ENCODE measurements at places on chromosomes 3 and 15. TPM values are rescaled to one million over a fixed set of nuclear protein-coding genes. Genes with fewer than 3 reads are reported as not detected.

DNA sequence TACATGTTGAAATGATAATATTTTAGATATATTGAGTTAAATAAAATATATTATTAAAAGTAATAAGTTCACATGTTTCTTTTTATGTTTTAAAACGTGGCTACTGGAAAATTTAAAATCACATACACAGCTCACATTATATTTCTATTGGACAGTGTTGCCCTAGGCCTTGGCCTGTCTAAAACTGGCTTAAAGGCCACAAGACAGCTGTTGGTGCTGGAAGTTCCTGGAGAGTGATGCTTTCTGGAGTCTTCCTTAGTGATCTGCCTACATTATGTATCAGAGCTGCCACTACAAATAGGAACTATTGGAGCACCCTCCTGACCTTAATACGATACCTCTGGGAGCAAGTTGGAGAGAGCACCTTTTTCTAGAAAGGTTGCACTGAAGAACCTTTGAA, 254.1 kb upstream of the C2CD4B start:
- no peak overlapping the region for H3K4me3 ChIP-seq
- H3K4me1 ChIP-seq: peaks cover 6% of the 10 kb centered on the region
- no peaks in the 10 kb centered on the region for H3K36me3 ChIP-seq
- no peaks in the 10 kb centered on the region for H3K27me3 ChIP-seq

MB21D2 gene
- polyA plus RNA-seq: 10.1 TPM

DNA sequence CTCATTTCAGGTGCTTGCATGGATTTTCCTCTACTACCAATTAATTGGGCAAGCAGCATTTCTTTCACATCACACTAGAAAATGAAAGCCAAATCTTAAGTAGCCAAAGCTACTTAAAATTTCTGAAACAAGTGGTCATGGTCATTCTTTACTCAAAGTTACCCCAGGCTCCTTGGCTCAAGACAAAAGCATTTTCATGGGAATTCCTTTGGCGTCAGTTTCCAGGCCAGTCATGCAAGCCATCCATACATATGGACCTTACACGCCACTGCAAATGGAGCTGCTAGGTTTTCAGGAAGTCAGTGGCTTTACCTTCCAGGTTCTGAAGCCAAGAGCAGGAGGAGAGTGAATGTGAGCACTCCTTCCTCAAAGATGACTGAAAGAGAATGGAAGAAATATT, 83.7 kb upstream of the IL12A start:
- DNase-seq: no peak
- H3K27ac ChIP-seq: no peak overlapping the region
- no peaks in the 10 kb centered on the region for H3K36me3 ChIP-seq
- H3K4me3 ChIP-seq: no peak overlapping the region
- no peaks in the 10 kb centered on the region for H3K4me1 ChIP-seq
- H3K27me3 ChIP-seq: no peaks in the 10 kb centered on the region

PROK2 gene
- polyA plus RNA-seq: 0.24 TPM

DNA sequence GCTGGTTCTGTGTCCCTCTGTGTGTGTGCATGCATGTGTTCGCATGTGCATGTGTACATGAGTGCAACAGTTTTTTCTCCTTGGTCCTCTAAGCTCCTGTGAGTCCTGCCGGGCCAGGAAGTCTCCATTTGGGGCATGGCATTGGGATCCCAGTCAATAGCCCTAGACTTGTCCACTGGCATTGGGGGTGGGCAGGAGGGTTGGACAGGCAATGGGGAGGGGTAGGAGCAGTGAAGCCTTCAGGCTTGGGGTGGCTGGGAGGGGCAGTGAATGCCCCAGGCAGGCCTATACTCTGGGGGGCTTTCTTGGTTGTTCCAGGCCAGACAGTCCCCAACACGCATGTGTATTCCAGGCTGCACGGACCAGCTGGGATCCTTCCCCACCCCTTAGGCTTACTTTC, 15.6 kb upstream of the C15orf39 start:
- no peak overlapping the region for H3K4me3 ChIP-seq
- H3K36me3 ChIP-seq: no peaks in the 10 kb centered on the region
- DNase-seq: no peak
- peaks cover 4% of the 10 kb centered on the region for H3K4me1 ChIP-seq
- no peak overlapping the region for H3K27ac ChIP-seq
- no peaks in the 10 kb centered on the region for H3K27me3 ChIP-seq

DNA sequence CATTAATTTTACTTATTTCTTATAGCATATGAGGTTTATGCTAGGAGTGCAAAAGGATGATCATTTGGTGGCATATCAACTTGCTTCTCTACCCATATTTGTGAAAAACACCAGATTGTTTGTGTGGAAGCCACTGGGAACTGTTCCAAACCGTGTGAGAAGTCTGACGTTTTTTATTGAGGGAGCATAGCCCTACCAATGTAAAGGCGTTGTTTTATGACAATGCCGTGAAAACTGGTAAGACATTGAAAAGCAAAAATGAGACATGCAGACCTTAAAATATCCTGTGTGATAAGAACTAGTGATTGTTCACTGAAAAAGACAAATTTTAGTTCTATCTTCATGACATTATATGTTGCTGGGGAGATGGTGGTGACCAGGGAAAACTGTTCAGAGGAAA, 87.8 kb downstream of the CHL1 start:
- H3K36me3 ChIP-seq: no peaks in the 10 kb centered on the region
- H3K27me3 ChIP-seq: no peaks in the 10 kb centered on the region
- H3K27ac ChIP-seq: no peak overlapping the region
- H3K4me3 ChIP-seq: no peak overlapping the region

GRCh38 chr15:70182858-70183695, 85.4 kb upstream of the TLE3 start:
- H3K4me3 ChIP-seq: no peak overlapping the region
- H3K27me3 ChIP-seq: no peaks in the 10 kb centered on the region
- DNase-seq: no peak
- H3K27ac ChIP-seq: no peak overlapping the region

ZNF148 gene
- 2.0 TPM for polyA plus RNA-seq

GRCh38 chr3:134817297-134817696, 22.2 kb downstream of the EPHB1 start:
- no peak overlapping the region for H3K27ac ChIP-seq
- DNase-seq: no peak
- no peaks in the 10 kb centered on the region for H3K27me3 ChIP-seq
- no peaks in the 10 kb centered on the region for H3K36me3 ChIP-seq
- no peak overlapping the region for H3K4me3 ChIP-seq
- no peaks in the 10 kb centered on the region for H3K4me1 ChIP-seq

GRK7 gene
- not detected for polyA plus RNA-seq

- no peaks in the 10 kb centered on the region for H3K4me1 ChIP-seq
- H3K27ac ChIP-seq: no peak overlapping the region
- no peaks in the 10 kb centered on the region for H3K36me3 ChIP-seq
These were observed 54.4 kb downstream of the SLC15A2 start for GRCh38 chr3:121948641-121949040.

DNA sequence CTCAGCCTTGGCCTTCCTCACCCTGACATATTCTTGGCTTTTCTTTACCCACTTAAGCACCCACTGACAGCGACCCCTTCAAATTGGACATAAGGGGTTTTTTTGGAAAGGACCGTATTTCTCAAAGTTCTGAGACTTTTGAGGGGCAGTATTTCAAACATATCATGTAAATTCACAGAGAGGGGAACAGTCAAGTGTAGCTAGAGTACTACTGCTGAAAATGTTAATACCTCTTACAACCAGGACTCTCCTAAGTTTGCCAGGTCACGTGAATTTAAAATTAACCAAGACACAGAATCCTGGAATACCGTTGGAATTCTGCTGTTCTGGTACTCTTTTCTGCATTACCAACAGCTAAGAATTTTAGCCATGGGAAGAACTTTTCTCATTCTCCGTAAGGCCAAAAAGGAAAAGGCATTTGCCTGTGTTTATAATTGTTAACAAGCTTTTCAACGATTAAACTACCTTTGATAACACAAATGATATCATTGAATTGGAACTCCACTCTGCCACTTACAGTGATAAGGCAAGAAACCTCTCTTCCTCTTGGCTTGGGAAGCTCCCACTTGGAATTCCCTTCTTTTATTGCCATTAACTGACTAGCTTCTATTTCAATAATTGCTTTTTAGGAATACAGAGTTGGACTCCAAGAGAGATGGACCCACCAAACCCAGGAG, 597 bp upstream of the GBE1 start:
- no peaks in the 10 kb centered on the region for H3K4me1 ChIP-seq
- no peaks in the 10 kb centered on the region for H3K27me3 ChIP-seq
- DNase-seq: no peak
- H3K27ac ChIP-seq: peak overlapping the region; percentile 94

BUB1B gene
- 48.9 TPM for polyA plus RNA-seq

- H3K4me3 ChIP-seq: no peak overlapping the region
- H3K36me3 ChIP-seq: no peaks in the 10 kb centered on the region
- no peak for DNase-seq
- no peaks in the 10 kb centered on the region for H3K4me1 ChIP-seq
- no peak overlapping the region for H3K27ac ChIP-seq
- H3K27me3 ChIP-seq: no peaks in the 10 kb centered on the region
These were observed 136.5 kb downstream of the MAP2K5 start for GRCh38 chr15:67678993-67679392.

TERC gene
- 2.3 TPM for polyA plus RNA-seq

DNA sequence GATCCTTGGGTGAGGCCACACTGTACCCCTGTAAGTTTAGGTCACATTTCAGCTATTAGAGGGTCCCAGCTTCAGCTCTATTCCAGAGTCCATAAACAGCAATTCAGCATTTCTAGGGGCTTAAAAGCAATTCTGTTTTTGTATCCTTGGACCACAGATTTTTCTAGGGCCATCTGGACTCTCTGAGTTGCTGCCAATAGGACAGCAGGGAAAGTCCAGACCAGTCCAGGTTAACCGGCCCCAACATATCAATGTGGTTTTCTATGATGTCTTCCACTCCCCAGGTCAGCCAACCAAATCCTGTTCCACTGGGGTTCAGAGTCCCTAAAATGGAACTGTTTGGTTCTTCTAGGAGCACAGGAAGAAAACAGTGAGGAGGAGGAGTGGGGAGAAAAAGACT, 40.0 kb downstream of the TYRO3 start:
- no peak overlapping the region for H3K27ac ChIP-seq
- H3K4me1 ChIP-seq: peaks cover 1% of the 10 kb centered on the region
- H3K36me3 ChIP-seq: no peaks in the 10 kb centered on the region
- no peak for DNase-seq
- H3K27me3 ChIP-seq: no peaks in the 10 kb centered on the region
- H3K4me3 ChIP-seq: no peak overlapping the region

CHRNB4 gene
- polyA plus RNA-seq: 4.1 TPM

GRCh38 chr15:101215681-101216080, 36.2 kb downstream of the CHSY1 start:
- H3K36me3 ChIP-seq: no peaks in the 10 kb centered on the region
- DNase-seq: no peak
- H3K4me1 ChIP-seq: peaks cover 2% of the 10 kb centered on the region

DNA sequence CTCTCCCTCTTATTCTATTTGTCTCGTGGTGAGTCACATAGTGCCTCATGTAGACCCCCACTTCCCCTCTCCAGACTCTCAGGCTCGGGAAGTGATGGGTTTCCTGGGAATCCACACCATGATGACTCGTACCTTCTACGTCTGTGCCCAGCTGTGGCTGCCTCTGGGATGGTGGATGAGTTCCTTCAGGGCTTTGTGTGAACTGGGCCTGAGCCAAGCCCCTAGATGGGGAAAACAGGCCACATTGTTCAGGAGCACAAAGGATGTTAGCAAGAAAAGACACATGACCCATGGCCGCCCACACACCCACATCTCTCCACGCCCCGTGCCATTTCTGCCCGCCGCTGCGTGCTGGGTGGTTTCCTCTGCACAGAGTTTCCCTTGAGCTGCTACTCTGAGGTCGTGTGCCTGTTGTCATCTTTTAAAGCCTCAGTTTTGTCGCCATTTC, 10.5 kb downstream of the ISG20 start:
- peaks cover 19% of the 10 kb centered on the region for H3K4me1 ChIP-seq
- H3K4me3 ChIP-seq: no peak overlapping the region
- no peaks in the 10 kb centered on the region for H3K36me3 ChIP-seq
- DNase-seq: no peak

DNA sequence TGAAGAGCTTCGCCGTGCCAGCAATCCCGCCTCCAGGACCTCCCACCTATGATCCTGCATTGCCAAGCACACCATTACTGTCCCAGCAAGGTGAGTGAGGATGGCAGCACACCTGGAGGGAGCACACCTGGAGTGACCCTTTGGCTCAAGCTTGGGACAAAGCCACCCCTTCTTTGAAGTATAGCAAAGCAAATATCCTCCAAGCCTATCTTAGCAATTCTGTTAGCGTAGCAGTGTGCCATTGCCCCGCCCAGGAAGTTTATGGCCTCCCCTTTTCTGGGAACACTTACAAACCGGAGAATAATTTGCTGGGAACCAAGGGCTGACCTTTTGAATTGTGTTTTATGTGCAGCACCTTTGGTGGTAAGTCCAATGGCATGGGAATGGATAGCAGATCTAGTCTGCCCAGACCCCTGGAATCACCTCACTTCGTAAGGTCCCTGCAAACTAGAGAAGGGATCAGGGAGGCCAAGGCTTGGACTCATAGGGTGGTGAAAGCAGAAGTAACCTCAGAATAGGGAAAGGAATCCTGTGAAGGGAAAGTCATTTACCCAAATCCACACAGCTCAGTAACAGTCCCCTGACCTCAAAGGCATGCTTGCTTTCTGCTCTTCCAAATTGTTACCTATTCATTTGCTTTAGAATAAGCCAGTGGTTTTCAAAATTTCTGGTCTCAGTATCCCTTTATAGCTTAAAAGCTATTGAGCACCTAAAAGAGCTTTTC, 70.1 kb downstream of the HCN4 start:
- no peaks in the 10 kb centered on the region for H3K4me1 ChIP-seq
- H3K4me3 ChIP-seq: no peak overlapping the region
- H3K27me3 ChIP-seq: no peaks in the 10 kb centered on the region
- no peak for DNase-seq

ARNT2 gene
- 9.5 TPM for polyA plus RNA-seq

- H3K4me1 ChIP-seq: peaks cover 14% of the 10 kb centered on the region
- H3K4me3 ChIP-seq: peak overlapping the region; percentile 77
- no peaks in the 10 kb centered on the region for H3K36me3 ChIP-seq
- H3K27ac ChIP-seq: no peak overlapping the region
These were observed 1.1 kb downstream of the IGDCC3 start for GRCh38 chr15:65376767-65377104.

PARP15 gene
- polyA plus RNA-seq: 0.33 TPM

DNA sequence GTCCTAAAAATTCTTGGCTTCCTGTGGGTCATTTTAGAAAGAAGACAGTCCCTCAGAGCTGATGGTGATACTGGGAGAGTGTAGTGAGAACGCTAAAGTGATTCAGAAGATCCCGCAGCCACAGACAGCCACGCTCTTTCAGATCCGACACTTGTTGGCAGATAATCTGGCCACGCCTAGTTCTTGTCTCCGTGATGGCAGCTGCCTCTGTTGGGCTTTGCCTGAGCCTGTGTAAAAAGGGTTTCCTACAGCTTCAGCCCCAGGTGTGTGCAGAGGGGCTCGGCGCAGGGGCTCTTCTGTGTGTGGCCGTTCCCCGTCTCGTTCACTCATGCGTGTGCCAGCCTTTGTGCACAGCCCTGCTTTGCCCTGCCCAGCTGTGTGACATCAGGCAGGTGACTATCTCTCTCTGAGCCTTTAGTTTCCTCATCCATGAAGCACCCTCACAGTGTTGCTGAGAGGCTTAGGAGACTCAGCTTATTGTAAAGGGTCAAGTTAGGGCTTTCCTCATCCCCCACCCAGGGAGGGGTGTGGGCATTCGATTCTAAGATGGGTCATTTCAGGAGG, 6.3 kb downstream of the IRAK2 start:
- H3K4me3 ChIP-seq: no peak overlapping the region
- DNase-seq: no peak
- no peak overlapping the region for H3K27ac ChIP-seq
- no peaks in the 10 kb centered on the region for H3K36me3 ChIP-seq

GRCh38 chr15:64703632-64703959, 71.8 kb downstream of the RBPMS2 start:
- peak overlapping the region; percentile 82 for H3K27ac ChIP-seq
- H3K4me1 ChIP-seq: peaks cover 14% of the 10 kb centered on the region
- H3K4me3 ChIP-seq: peak overlapping the region; percentile 88
- no peaks in the 10 kb centered on the region for H3K36me3 ChIP-seq
- H3K27me3 ChIP-seq: no peaks in the 10 kb centered on the region
- DNase-seq: no peak

IL5RA gene
- polyA plus RNA-seq: not detected

CNTN6 gene
- polyA plus RNA-seq: not detected
